ENCODE measurements at places on chromosomes 12 and 14.

GRCh38 chr14:105660816-105661531 lies 134.6 kb downstream of the TMEM121 start:
- no peak for DNase-seq

- DNase-seq: no peak
These were observed 66.1 kb downstream of the SIX6 start for GRCh38 chr14:60575008-60575407.

GRCh38 chr12:51210690-51211395 lies 7.0 kb downstream of the POU6F1 start:
- DNase-seq: no peak

DNA sequence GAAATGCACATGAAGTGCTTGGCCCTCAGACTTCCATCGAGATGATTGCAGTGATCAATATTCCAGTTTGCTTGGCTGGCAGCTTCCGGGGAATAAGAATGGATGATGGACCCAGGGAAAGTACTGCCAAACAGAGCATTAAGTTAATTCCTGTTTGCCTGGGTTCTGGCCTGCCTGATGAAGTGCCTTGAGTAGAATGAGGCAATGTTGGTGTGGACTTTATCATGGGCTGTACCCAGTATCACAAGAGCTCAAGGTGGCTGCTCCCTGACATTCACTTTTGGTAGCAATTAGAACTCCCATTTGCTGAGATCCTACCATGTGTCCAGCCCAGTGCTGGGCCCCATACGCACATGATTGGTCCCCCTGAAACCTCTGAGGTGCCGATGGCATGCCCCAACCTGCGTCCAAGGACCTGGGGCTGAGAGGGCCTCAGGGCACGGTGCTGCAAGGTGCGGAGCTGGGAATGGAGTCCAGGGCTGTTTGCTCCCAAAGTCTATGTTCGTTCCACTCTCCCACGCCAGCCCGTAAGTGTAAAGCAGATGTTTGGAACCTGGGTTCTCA lies 80.7 kb downstream of the SLC25A47 start:
- no peak for DNase-seq

DNA sequence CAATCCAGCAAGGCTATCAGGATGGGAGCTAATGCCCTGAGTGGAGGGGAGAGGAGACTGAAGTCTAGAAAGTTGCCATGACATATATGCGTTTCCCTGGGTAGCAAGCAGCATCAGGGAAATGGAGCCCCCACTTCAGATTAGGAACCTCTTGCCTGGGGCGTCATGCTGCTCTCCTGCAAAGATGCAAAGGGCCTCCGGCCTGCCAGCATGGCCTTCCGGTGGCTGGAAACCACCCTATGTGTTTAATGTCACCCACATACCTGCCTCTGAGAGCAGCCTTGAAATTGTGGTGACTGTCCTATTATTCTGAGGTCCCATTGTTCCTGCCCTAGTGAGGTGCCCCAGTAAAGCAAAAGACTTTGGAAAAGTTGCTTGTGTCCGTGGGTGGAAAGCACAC lies 10.0 kb upstream of the IFI27L2 start:
- no peak for DNase-seq

- DNase-seq: no peak
These were observed 7.7 kb downstream of the KRT83 start for GRCh38 chr12:52313461-52313860.
